ENCODE measurements at places on chromosomes 4 and X.

GRCh38 chr4:6709230-6710114, at the start of gene MRFAP1L1:
Gene MRFAP1L1 (minus strand): TSS chr4:6709865. CDS start chr4:6709629, 236 bp downstream.
- peak; percentile 99 for DNase-seq

GRCh38 chr4:27592738-27593137, 732.1 kb downstream of the STIM2 start:
- DNase-seq, result no peak

DNA sequence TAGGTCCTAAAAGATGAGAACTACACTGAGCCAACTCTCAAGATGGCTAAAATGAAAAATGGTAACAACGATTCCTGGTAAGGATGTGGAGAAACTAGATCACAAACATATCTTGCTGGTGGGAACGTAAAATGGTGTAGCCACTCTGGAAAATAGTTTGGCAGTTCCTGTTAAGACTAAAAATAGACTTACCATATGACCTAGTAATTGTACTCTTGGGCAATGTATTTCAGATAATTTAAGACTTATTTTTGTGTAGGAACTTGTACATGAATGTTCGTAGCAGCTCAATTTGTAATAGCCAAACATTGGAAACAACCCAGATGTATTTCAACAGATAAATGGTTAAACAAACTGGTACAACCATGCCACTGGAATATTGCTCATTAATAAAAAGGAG, 106.2 kb downstream of the HDAC8 start:
- no peak for DNase-seq

GRCh38 chr4:144872508-144873225, 225.3 kb downstream of the ANAPC10 start:
- DNase-seq, result no peak

GRCh38 chr4:24624381-24624780, 40.0 kb upstream of the DHX15 start:
- DNase-seq, result no peak

GRCh38 chrX:55919367-55920221, 202.0 kb downstream of the RRAGB start:
- no peak for DNase-seq

DNA sequence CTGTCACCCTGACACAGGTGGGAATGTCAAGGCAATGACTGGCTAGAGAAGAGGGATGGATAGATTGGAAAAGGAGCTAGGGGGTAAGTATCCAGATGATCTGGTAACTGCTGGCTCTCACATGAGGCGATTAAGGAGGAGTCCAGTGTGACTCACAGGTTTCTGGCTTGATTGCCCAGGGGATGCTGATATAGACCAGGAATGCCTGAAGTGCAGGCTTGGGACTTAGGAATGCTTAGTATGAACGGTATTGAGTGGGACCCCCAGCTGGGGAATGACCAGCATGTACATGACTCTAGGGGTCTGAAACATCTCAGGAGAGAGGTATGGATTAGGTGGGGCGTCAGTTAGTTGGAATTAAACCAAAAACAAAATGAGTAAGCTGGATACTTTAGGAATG, 65.8 kb upstream of the PRPS1 start:
- DNase-seq, result no peak

- DNase-seq, result no peak
Observed at GRCh38 chr4:159422019-159422418, 319.1 kb downstream of the RAPGEF2 start.

- no peak for DNase-seq
Observed at GRCh38 chr4:79311279-79311678, 14.6 kb downstream of the NAA11 start.

- no peak for DNase-seq
Observed at GRCh38 chr4:149403081-149403480, 412.6 kb downstream of the IQCM start.
